Ureter (tissue), 1 donor: ENCODE measurements at places on chromosomes 12 and 14. TPM values are rescaled to one million over a fixed set of nuclear protein-coding genes. Genes with fewer than 3 reads are reported as not detected.

DNA sequence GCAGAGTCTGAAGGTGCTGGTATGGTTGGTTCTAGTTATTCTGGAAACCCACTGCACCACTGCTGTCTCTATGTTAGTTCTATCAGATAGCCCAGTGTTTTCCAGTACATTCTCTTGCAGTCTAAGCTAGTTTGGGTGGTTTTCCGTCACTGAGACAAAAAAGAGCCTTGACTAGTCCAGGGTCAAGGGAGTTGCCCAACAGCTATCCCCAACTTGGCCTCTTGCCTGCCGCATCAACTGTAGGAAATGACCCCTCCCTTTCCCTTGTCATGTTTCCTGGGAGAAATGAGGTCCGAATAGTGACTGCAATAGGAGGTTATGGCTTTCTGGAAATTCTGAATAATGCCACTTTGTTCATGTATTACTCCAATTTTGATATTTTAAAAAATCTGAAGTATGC is 160.4 kb downstream of the EFCAB11 start:
- no peak for DNase-seq

DNA sequence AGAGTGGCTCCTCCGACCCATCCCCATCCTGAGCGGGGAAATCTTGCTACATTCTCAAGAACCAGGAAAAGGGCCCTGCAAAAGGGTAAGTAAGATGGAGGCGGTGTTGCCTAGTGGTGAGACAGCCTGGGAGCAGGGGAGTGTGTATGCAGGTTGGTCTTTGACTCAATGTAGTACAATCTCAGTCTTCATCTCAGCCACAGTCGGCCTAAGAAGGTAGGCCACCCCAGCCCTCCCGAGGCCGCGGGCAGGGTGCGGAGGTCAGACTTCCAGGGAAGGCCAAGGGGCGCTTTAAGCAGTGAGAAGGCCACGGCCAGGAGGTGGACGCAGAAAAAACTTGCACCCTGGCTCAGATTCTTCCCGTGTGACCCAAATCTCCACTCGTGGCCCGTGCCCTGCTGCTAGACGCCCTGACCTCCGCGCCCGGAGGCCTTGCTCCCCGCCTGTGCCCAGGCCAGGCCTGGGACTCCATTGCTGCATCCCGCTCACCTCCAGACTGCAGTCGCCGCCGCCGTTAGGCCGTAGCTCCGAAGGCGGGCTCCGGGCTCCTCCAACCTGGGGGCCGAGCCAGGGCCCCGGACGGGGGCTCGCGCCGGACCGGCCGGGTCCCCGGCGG is 435 bp downstream of the FOXM1 start:
- no peak for DNase-seq

DNA sequence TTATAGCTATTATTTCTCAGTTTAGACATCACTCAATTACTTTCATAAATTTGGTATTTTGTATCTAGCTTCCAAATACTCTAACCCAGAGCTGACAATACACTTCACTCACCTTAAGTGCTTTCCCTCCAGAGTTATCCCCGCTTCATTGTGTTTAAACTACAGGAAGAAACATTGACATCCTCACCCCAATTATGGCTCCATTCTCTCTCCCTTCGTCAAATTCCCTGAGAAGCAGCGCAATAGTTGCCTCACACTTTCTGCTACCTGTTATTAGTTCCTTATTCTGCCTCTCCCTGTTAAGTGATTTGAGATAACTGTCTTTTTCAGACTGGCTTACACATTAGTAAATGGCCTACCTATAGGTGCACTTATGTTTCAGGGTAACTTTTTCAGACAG is 69.4 kb upstream of the AMIGO2 start:
- DNase-seq: no peak

DNA sequence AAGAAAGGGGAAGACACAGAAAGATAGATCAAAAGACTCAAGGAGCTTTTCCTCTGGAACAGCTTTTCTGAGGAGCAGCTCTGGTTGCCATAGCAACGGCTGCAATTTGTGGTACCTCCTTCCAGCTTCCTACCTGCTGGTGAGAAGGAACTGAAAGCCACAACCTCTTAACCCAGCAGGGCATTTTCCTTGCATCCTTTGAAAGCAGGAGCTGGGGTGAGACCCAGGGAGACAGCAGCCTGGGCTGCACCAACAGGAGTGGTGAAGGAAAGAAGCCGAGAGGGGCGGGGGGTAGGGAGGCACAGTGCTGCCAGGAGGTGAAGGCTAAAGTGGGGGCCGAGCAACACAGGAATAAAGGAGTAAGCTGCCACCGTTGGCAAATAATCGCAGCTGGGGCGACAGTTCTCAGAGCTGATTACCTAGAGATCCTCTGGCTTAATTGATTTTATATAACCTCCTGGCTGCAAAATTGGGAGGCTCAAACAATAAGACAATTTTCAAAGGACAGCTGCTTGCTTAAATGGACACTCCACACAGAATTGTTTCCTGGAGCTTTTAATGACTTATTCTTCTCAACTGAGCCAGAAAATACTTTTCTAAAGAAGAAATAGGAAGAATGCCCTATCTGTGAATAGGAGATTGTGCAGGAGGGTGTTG is 129.4 kb downstream of the RPAP3 start:
- DNase-seq: no peak

GRCh38 chr14:64945431-64946178 is 3.1 kb upstream of the GPX2 start:
- no peak for DNase-seq

GRCh38 chr12:31752450-31752849 is 23.6 kb upstream of the AMN1 start:
- no peak for DNase-seq

The CELA1 gene
- not detected for total RNA-seq

DNA sequence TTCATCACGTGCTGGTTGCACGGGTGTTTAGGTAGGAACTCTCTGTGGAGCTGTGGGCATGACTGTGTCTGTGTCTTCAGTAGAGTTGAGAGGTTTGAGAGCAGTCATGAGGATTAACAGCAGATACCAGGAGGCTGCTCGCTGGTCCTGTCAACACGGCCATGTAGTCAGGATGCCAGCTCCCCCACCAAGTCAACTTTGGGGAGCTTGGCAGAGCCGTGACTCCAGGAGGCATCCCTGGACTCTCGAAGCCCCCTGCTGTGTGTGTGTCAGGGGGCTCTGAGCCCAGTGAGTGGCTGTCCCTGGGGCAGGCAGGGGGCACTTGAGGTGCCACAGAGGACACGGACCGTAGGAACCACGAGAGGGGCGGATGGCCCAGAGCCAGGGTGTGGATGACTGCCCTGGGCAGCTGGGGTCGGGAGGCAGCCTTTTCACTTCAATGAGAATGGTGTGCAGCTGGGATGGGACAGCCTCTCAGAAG is 7.2 kb upstream of the GPR132 start:
- DNase-seq: no peak
